ENCODE measurements at places on chromosomes 7 and 10.

- DNase-seq = no peak
These were observed 12.1 kb upstream of the SHH start for GRCh38 chr7:155824227-155824886.

DNA sequence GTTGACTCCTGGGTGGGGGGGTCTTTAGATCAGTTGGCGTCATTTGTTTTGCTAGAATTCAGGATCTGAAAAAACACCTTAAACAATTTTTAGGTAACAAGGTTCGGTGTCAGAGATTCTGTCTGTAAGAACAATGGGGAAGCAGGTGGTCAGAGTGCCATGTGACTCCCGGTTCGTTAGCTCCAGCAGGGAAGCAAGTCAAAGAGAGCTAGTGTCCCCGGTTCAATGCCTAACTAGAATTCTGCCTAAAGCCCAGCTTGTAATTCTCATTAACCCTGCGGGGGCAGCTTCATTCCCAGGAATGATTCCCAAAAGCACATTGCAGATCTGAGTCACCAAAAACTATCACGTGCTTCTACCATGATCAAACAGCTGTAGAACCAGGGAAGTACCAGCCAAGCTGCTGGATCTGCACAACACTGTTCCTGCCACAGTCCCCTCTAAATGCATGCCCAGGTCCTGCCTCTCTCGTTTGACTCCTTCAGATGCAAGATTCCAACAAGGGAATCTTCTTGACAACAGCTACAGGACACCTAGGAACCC, 664.3 kb upstream of the CELF2 start:
- no peak for DNase-seq

DNA sequence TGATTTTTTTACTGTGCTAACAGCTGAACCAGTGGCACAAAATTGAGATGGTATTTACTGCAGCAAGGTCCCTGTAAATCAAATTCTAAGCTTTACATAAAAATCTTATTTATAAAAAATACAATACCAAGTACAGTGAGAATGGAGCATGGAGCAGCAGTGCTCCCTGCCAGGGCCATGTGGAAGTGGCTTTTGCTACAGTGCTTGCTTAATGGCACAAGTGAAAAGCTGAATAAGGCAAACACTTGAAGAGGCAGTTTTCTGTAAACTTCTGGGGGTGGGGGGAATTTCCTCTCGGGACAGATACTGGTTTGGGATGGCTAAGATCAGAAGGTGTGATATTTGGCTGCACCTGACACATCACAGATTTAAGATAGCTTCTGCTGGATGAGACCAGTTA, 27.5 kb downstream of the AP3M1 start:
- no peak for DNase-seq

DNA sequence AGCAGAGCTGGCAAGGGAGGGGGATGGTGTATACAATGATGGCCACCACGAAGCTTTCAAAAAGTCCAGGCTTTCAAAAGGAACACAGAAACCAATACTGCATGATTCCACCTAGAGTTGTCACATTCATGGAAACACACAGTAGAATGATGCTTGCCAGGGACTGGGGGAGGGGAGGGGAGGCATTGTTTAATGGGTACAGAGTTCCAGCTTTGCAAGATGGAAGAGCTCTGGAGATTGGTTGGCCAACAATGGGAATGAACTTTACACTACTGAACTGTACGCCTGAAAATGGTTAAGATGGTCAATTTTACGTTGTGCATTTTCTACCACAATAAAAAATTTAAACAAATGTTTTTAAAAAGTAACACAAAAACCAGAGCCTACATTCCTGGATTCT, 104.5 kb upstream of the KDM7A start:
- no peak for DNase-seq

DNA sequence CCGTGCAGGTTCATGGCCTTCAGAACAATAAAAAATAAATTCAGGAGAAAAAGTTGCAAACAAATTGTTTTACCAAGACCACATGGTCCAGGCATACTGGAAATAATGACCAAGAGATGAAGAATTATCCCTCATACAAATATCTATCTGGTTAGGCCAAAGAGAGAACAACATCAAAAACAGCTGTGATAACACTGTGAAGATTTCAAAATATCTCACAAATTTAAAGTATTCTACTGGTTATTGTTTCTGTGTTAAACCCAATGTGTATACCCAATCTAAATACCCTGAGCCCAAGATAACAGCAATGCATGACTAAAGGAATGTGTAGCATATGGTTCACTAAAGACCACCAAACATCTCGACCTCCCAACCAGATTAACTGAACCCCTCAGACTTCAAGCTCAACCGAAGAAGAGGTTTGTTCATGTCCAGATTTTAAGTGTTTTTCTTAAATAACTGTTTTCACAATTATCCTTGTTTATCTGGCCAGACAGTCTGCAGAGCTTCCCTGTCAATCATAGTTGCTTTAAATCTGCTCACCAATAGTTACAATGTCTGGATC, 10.9 kb downstream of the OR9A2 start:
- DNase-seq = no peak

DNA sequence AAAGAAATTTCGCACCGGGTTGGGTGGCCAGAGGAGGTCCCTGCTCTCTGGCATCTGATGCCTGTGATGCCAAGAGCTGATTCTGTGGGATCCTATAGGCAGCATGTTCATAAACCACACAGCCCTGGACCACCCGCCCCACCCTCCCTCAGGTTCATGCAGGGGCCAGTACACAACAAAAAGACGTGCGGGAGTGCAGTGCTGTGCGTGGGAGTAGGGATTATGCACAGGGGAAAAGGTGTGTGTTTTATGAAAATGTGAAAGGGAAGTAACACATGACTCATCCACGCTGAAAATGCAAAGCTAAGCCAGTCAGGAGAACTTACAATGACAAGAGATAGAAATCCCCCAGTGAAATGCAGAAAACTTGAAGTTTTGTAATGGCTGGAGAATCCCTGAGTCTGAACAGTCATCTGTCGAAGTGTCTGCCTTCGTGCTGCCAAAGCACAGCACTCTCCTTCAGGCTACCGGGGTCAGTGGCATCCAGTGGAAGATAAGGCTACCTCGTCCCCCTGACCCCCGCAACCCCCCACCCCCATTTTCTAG, 1.1 kb downstream of the KIAA1217 start:
- DNase-seq = no peak

DNA sequence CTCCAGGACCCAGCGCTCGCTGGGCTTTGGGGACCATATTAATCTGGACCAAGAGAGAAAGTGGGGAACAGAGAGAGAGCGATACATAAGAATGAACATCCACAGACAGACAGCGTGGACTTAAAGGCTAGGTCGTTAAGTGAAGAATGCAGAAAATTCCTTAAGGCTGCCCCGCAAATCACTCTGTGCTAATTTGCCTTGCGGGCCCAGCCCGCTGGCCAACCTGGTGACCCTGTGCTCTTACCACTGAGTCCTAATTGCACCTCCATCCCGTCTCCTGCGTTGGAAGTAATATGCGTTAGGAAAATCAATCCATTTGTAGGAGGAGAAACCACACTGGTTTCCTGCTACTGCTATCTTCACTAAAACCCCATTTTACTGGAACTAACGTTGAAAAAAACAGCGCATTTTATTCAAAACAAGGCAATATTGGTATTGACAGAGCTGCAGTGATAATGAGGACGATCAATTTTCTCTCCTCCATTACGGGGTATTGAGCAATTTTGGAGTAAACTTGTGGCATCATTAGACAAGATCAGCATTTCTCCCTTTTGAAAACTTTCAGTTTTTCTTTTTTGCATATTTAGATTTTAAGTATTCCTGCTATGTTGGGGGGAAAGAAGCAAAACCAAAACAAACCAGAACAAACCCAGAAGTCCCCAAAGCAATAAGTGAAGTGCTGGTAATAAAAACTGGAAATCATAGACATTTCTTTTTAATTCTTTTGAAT, 85.2 kb downstream of the WDFY4 start:
- no peak for DNase-seq

- no peak for DNase-seq
These were observed 42.6 kb upstream of the CFAP46 start for GRCh38 chr10:132984801-132985545.

DNA sequence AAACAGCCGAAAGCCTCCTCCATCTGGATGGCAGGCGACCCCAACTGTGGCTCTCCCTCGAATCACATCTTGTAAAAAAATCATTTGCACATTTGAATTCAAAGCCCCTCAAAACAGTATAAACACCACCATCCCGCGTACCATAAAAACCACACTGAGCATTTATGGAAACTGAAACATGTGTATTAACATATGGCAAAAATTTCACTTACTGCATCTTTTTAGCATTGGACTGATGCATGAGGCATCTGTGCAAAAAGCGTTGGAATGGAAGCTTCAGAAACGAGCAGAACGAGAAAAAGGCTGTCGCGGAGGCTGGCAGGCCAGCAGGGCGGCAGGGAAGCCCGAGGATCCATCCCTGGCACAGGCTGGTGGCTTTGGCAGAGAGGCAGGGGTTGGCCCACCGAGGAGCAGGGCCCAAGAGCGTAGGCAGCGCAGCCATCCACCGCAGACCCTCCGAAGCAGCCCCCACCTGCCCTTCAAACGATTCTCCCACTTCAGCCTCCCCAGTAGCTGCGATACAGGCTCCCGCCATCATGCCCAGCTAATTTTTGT, 39.3 kb upstream of the CUX1 start:
- DNase-seq = no peak

DNA sequence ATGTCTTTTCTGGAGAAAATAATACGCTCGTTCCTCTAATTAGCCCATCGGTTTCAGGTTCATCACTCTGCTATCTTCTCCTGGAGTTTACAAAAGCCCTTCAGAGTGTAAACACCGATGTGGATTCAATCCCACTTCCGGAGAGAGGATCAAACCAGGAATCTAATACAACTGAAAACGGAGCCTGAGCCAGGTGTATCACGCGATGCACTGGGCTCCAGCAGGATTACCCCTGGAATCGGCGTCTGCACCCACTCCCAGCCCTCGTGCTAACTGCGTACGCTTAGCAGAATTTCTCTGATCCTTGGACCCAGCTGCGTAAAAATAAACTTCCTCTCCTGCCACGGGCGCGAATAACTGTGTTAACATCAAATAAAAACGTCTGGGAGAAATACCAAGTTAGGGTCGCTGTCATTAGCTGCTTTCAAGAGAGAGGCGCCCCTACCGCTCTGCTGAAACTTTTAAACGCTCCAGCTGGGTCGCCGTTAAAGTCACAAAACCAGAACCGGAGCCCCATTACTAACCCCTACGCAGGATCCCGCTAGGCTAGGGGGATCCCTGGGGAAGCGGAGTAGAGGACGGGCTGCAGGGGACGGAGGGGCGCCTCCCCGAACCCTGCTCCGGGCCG, 502 bp downstream of the ZNF3 start:
- DNase-seq = no peak

DNA sequence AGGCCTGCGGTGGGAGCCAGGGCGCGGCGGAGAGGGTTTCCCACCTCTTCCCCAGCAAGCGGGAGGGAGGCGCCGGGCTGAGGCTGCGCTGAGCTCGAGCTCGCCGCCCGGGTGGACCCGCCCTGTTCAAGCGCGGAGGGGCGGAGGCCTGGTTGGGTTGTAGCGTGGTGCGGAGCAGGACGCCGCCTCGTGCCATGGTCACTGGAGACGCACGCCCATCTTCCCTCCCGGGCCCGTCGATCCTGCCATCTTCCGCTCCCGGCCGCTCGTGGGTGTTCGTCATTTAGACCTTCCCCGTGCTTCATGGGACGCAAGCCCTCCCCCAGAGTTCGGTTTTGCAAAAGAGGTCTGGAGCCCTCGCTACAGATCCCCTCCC, 9.3 kb upstream of the EN2 start:
- no peak for DNase-seq

GRCh38 chr10:60853107-60853506, 74.8 kb downstream of the CDK1 start:
- DNase-seq = no peak

DNA sequence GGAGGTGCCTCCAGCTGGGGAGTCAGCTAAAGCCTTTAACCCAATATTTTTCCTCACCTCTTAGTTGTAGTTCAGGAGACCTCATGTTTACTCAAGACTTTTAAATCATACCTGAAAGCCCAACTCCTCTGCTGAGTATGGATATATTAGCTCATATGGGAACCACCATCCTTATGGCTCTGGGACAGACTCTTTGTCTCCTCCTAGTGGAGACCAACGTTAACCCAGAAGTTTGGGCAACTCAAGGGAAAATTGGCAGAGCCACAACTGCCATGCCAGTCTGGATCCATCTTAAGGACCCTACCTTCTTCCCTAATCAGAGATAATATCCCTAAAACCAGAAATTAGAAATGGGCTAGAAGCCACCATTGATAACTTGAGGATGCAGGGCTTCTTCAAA, 80.8 kb downstream of the TMEM106B start:
- no peak for DNase-seq

- no peak for DNase-seq
These were observed 70.2 kb downstream of the AHCYL2 start for GRCh38 chr7:129295015-129295423.

DNA sequence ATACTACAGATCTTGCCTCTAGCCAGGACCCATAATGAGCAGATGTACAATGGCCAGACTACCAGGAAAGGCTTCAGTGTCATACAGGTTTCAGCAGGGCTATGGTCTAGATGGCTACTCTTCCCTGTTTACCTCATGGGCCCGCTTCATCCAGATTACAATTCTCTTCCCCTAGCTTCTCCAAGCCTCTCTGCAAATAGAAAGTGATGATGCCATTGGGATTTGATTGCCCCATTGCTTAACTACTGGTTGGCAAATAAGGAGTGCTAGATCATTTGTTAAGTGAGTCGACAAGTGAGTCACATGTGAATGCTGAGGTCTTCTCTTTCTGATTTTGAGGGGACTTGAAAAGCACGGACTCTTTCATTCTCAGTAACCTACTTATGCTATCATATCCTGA, 361.5 kb upstream of the LRRTM3 start:
- no peak for DNase-seq

DNA sequence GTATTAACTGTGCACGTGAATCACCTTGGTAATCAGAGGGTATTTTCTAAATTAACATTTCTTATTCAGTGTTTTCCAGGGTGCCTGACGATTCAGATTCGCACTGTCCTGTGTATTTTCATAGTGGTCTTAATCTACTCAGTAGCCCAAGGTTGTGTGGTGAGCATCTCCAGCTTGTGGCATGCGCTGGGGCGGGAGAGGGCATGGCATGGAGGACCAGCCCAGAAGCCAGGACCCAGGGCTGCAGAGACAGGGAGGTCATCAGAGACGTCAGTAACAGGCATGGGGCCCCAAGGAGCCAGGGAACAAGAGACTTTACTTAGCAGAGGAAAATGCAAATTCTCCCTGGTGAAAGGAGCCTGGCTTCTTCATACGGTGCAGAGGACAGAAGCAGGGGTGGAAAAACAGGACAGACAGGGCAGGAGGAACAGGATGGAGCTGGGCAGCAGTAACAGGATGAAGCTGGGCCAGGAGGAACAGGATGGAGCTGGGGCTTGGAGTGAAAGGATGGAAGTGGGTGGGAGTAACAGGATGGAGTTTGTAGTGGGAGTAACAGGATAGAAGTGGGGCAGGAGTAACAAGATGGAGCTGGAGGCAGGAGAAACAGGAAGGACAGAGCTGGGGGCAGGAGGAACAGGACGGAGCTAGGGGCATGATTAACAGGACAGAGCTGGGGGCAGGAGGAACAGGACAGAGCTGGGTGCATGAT, 110.9 kb downstream of the ADCY1 start:
- DNase-seq = no peak

DNA sequence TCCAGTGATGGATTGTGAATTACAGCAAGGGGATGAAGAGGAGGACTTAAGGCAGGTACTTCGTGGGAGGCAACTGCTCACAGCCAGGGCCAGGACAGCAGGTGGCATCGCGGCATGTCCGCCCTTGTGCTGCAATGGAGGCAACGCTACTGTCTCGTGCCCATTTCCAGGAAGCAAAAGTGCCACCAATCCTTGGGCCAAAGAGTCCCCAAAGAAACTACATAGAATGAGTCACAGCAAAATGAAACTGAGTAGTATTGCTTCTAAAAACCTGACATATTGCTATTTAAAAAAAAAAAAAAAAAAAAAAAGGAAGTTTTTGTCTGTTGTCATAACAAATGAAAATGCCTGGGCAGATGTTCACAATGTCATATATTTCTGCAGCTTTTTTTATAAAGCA, 46.6 kb downstream of the RSU1 start:
- no peak for DNase-seq
